ELF-1 (cell line): ENCODE measurements at places on chromosomes 1 and 21.

DNA sequence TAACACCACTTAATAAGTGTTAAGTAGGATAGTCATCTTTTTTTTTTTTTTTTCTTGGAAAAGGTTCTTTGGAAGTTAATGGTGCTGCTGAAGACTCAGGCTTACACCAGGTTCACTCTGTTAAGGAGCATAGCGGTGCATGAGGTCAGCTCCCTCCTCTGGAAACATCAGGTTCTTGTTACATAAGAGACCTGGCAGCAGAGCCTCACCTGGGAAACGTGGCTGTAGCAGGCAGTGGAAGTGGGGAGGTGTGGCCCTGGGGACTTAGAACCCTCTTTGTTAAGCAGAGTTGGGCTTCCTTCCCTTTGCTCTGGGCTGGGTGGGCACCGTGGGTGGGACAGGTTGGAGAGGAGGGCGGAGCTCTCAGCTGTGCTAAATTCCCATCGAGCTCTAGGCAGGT lies 104.1 kb downstream of the CNIH3 start:
- DNase-seq, result no peak

DNA sequence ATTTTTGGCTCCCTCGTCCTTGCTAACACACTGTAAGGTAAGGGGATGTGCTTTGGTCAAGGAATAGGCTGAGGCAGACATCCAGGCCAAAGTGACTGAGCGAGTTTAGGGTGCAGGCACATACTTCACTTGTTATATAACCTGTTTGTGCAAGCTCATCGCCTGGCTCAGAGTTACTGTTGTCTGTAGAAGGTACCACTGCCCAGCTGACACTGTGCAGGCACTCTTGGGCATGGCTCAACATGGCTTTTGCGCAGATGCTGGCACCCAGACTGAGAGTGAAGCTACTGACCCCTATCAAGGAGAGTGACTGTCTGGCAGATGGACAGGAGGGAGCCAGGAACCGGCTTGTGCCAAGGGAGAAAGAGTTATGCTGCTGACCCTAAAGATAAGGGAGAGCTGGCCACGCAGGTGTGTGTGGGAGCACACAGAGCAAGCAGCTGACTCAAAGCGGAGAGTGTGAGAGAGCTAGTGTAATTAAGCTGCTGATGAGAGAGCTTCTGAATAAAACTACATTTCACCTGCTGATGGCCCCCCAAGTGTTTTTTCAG lies 307.3 kb upstream of the USP24 start:
- DNase-seq, result no peak

DNA sequence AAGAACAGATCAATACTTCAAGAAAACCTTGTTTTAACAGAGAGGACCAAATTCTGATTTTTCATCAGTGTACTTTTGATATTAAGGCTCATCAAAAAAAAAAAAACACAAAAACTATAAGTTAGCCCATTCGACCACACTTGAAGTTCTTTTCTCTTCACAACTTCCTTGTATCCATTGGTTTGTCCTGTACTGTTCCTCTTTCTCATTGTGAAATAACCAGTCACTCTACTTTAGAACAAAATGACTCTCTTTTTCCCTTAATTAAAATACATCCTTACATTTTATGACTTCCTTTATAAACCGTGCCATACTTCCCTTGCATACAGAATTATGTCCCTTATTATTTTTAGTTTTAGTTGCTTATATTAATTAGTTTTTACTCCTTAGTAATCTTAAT lies 8.4 kb downstream of the QSOX1 start:
- DNase-seq, result no peak

- DNase-seq, result no peak
These were observed 172.6 kb upstream of the RAB4A start for GRCh38 chr1:229098361-229098760.

DNA sequence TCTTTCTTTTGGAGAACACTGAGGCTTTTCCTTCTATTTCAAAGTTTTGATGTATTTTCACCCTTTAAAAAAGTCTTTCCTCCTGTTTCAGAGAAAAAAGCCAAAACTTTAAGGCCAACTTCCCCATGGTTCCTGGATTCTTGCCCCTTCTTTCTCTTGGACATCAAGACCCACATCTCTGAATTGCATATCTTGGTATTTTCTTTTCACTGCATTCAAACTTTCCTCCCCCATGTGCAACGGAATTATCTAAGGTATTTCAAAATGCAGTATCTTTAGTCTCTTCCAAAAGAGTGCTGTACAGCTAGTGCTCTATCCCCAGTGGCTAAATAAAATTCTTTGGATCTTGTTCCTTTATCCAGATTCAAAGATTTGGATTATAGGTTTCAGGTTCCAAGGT lies 81.1 kb upstream of the TSPAN2 start:
- no peak for DNase-seq

- DNase-seq, result no peak
These were observed 192.3 kb upstream of the C1orf87 start for GRCh38 chr1:60265560-60266535.

- no peak for DNase-seq
These were observed 72.1 kb upstream of the SIM2 start for GRCh38 chr21:36626791-36627190.

DNA sequence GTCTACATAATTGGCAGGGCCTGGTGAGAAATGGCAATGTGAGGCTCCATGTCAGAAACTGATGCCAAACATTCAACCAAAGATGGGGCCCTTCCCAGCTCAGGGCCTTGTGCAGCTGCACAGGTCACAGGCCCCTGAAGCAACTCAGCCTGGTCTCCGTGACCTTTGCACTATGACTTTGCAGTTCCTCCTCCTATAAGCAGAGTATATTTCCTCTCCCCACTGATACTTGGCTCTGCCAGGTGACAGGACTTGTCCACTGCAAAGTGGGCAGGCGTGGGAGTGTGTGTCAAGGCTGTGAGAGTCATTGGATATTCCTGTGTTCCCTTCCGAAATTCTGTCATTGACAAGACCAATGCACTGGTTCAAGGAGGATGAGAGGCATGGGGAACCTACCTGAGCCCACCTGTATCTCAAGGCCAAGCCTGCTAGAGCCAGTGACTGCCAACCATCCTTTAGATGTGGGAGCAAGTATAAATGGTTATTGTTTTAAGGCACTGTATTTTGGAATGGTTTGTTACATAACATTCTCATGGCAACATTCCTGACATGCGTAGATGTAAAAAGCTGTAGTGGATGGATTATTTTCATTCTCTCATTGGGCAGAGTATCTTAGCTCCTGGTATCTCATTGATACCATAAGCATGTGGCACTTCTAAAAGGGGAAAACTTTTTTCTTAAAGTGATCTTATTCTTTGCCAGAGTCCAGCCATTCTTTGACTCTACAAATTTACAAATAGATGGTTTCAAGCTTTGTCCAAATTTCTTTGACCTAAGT lies 75.2 kb downstream of the CNIH3 start:
- DNase-seq, result no peak

DNA sequence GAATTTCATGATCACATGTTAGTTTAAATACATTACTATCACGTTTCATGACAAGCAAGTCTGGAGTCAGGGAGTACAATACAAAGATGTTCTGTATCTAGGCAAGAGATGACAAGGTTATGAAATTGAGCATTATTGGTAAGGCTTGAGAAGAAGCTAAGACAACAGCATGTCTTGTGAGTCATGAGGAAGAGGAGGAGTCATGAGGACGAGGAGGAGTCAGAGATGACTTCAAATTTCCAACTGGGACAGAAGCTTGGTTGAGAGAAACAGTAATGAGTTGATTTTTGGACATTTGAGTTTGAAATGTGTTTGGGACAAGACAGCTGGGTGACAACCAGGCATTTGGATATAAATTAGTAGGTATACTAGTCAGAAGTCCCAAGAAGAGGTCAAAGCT lies 4.3 kb upstream of the UBE2U start:
- no peak for DNase-seq

- peak; percentile 90 for DNase-seq
These were observed 229.6 kb upstream of the JUN start for GRCh38 chr1:59013276-59013927.

GRCh38 chr1:235122348-235122747 lies 6.3 kb downstream of the TOMM20 start:
- no peak for DNase-seq

DNA sequence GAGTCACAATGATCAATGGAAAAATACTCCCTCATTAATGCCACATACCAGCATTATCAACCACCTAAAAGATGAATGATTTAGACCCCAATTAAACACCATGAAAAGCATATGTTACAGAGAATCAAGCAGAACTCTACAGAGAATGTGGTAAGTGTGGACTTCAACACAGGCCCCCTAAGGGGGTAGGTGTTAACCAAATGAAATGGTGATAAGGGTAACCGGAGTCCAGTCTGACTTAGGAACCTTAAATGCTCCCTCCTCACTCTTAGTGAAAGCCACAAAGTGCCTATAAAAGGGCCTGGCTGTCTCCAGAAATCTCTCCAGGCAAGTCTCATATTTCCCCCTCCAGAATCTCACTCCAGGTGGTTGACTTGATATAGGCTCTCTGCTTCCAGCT lies 149.2 kb upstream of the FOXD3 start:
- DNase-seq, result no peak

- no peak for DNase-seq
These were observed 865 bp downstream of the PIGC start for GRCh38 chr1:172442843-172443565.

DNA sequence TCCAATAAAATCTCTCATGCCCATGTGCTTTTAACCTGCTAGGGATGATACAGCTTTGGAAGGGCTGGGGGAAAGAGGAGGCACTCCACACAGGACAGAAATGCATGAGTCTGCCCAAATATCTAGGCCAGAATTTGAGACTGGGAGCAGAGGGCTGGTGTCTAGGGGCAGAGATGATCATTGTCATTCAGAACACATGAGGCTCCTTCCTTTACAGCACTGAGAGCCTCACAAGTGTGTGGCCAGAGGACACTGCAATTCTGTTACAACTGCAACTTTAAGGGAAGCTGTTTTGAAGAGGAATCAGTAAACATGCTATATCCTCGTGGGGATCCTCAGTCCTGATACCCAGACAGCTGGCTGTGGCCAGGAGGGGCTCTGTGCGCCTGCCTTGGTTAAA lies 541.3 kb downstream of the OMA1 start:
- peak; percentile 10 for DNase-seq

- DNase-seq, result no peak
These were observed 15.1 kb downstream of the CHD5 start for GRCh38 chr1:6165027-6165426.

DNA sequence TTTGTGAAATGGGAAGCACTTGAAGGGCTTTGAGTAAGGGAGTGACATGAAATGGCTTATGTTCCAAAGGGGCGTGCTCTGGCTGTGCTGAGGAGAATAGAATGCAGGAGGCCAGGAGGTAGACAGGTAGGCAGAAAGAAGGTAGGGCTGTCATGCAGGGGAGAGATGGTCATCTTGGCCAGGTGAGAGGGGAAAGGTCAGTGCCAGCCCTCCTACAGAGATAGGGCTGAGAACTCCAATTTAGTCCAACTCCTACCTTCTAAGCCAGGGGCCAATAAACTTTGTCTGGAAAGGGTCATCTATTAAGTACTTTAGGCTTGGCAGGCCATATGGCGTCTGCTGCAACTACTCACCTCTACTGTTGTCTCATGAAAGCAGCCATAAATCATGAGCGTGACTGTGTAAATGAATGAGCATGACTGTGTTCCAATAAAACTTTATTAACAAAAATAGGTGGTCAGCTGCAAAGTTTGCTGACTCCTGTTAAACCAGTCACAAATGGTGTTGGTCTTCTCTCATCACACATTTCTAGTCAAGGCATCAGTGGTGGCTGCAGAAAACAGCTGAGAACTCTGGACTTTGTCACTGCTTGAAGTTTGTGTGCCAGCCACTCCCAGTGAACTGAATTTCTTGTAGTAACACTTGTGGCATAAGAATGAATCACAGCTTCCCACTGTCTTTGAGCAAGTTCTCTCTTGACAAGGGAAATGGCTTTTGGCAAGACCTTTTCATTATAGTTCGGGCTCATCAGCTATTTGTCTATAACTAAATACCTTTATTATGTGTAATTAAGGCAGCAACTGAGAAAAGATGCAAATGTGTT lies 32.0 kb upstream of the CD2 start:
- no peak for DNase-seq

- DNase-seq, result no peak
These were observed 361.7 kb upstream of the SGIP1 start for GRCh38 chr1:66172272-66172671.

GRCh38 chr1:115534106-115534505 lies 107.7 kb upstream of the VANGL1 start:
- peak; percentile 29 for DNase-seq

- DNase-seq, result no peak
These were observed 123.8 kb upstream of the RAB4A start for GRCh38 chr1:229147072-229147471.

DNA sequence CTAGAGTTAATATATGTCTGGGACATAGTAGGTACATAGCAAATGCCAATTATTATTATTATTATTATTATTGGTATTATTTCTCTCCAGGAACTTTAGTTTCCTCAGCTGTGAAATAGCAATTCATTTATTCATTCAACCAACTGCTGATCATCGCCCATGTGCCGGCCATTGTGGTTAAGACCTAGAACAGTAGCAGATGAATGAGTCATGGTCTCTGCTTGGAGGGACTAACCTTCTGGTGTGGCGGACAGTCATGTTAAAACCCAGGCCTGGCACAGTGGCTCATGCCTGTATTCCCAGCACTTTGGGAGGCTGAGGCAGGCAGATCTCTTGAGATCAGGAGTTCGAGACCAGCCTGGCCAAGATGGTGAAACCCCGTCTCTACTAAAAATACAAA lies 23.8 kb upstream of the LDLRAP1 start:
- DNase-seq, result no peak

DNA sequence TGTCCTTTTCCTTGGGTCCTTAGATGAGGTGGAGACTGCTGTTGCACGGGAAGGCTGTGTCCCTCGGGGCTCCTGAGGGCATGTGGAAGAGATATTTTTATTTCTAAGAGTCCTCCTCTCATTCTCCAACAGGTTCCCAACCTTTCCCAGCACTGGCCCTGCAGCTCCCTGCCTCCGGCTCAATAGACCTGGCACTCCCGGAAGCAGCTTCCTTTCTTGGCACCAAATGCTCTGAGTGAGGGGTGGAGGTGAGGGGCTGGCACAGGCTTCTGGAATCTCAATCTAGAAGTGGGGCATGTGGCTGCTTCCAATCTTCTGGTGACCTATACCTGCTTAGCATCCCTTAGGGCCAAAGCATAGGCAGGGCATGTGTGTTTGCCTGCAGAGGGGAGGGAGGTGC lies 4.5 kb downstream of the ETV3L start:
- no peak for DNase-seq

GRCh38 chr1:20271498-20272400 lies 18.9 kb upstream of the VWA5B1 start:
- DNase-seq, result no peak
